ENCODE measurements at places on chromosomes 12 and 14.
A peak's percentile ranks its signal among the peaks of the same experiment; 100 is the strongest.

GRCh38 chr14:68511129-68512047, 281.5 kb downstream of the ZFP36L1 start:
- no peak for DNase-seq

DNA sequence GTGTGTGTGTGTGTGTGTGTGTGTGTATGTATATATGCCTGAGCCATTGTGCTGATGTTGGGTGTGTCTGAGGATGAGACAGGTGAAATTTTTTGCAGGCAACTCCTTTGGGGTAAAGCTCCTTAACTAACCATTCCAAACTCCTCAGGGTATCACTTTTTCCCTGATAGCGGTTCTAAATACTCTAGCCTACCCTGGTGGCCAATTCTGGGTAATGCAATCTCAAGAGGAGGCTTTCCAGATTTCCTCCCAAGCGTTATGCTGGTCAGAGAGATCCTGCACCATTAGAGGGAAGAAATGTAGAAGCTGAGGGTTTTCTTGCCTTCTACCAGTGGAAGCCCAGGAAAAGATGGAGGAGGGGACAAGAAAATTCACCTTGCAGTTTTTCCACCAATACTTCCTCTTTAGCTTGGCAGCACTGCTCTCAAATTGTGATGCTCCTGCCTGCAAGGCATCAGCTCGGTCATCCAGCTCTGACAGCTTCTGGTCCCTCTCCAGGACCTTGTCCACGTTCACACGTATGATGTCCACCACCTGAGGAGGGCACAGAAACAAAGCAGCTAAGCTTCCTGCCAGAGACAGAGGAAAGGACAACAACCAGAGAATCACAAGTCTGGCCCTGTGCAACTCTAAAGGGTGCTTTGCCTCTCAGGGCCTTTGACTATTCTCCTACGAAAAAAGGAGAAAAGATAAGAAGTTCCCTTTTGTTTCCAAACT, 4.9 kb downstream of the VAMP1 start:
- DNase-seq = no peak

GRCh38 chr12:124541322-124541721, 26.1 kb downstream of the NCOR2 start:
- DNase-seq = no peak

- no peak for DNase-seq
Measured at GRCh38 chr12:6970096-6970527, 352 bp downstream of the PHB2 start.

DNA sequence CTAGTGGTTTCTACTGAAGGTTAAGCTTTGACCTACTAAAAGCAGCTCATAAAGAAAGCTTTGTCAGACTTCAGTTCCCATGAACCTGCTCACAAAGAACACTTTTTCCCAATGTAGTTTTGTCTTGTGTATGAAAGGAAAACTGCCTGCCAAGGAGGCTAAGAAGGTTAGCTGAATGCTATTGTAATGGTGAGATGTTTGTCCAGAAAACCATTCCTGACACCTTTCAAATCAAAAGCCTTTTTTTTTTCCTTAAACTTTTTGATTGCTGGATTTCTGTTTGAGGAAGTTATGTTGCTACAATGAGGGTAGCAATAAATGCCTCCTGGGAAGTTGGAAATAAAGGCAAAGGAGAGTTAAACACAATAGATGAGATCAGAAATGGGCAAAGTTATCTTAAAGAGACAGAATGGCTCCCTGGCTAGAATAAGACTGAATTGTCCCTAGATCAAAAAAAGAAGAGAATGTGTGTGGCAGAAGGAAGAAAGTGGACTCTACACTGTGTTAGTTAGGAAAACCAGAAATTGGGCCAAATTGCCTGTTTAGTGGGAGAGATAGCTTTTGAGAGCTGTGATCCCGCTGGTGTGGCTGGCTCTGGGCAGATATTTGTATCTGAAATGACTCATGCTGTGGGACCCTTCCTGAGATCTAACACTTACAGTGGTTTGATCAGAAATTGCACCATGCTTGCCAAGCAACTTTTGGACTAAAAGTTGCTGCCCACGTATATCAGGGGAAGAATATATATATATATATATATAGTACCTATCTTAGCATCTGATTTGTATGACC, 27.5 kb downstream of the TECPR2 start:
- DNase-seq = no peak

DNA sequence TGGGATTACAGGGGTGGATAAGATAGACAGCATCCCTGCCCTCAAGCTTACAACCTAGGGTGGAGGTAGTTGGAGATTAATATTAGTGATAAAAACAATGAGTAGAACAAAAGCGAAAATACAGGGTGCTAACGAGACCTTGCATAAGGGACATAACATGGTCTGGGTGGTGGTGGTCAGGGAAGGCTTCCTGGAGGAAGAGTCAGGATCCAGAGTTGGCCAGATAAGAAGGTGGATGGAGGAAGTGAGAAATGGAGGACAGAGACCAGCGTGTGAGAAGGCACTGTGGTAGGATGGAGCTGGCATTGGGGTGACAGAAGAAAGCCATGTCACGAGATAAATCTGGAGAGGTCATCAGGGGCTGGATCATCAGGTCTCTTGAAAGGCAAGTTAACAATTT, 19.2 kb downstream of the NOS1 start:
- no peak for DNase-seq

GRCh38 chr12:42446761-42447160, 120.8 kb downstream of the PPHLN1 start:
- DNase-seq = no peak

- DNase-seq = no peak
Measured at GRCh38 chr12:12717586-12718380, 615 bp downstream of the CDKN1B start.

- no peak for DNase-seq
Measured at GRCh38 chr12:69828897-69829296, 3.9 kb downstream of the MYRFL start.

- no peak for DNase-seq
Measured at GRCh38 chr12:105275997-105276733, 40.2 kb upstream of the APPL2 start.

DNA sequence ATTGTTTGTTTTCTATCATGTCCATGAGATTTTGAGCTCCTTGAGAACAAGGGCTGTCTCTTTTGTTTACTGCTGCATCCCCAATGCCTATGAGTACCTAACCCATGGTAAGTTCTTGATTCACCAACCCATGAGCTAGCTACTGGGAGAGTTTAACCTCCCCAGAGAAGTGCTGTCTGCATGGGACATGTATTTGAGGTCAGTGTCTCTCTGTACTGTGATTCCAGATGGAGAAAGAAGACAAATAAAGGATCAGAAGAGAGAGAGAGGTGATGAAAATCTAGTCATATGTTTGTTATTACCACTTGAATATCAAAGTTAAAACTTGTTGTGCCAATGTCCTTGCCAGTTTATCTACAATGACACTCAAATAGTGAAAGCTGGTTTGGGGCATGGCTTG, 421.8 kb downstream of the BCAT1 start:
- DNase-seq = no peak

GRCh38 chr14:24693353-24693737, 59.4 kb upstream of the GZMB start:
- DNase-seq = no peak

DNA sequence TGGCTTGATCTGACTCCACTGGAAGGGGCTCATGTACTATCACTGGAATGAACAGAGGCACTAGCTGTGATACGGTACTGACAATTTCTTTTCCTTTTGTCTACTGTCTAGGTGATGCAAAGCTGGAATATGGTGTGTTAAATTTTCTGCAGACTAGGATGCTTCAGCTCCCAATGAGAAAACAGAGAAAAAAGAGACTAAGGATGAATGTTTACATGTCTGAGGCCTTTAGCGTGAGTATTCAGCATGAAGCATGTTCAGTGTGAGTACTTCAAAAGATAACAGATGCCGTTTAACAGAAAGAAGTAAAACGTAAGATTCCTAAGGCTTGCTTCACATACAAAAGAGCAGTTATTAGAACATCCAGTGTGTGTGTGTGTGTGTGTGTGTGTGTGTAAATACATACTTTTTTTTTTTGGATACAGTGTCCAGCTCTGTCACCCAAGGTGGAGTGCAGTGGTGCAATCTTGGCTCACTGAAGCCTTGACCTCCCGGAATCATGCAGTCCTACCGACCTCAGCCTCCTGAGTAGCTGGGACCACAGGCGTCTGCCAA, 92.3 kb upstream of the FERMT2 start:
- DNase-seq = no peak

- no peak for DNase-seq
Measured at GRCh38 chr12:91889910-91890309, 255.7 kb downstream of the BTG1 start.

DNA sequence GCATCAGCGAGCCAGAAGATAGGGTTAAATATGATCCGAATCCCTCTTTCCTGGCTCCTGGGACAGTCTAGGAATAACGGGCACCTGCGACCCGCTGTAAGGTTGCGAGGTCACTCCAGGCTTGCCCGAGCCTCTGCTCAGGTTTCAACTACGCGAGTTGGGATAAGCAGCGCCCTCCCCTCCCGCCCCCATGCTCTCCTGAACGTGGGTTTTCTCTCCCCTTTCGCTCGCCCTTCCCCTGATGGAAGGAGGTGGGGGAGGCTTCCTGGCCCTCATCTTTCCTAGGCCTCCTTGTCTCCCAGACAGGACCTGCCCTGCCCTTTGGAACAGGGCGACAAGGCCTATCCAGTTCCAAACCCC, 753 bp upstream of the ATP5MC2 start:
- peak; percentile 77 for DNase-seq

- no peak for DNase-seq
Measured at GRCh38 chr14:76917158-76917596, 91.0 kb downstream of the LRRC74A start.

DNA sequence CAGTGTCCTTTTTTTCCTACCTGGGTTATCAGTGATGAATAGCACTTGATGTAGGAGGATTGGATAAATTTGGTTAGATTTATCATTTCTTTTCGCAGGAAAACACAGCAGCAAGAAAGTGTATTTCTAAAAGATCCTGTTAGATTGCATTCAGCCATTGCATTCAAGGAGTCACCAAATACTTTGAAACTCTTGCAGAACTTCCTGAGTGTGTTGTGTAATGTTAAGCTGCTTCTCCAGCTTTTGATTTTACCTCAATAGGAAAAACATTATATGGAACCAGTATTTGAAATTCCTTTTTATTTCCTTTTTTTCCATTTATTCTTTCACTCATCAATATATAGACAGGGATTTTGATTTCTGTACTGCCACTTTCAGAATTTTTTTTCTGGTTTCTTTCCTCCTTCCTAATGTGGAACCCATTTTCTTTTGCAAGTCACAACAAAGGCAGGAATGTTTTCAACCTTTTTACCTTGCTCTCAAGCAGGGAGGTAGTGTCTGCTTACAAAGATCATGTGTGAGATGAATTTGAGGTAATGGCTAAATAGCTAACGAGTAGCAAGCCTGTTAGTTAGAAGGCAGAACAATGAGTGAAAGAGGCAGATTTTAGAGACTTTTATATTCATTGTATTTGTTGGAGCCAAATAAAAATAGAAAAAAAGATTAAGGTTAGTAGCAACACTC, 56.2 kb downstream of the PPHLN1 start:
- no peak for DNase-seq

DNA sequence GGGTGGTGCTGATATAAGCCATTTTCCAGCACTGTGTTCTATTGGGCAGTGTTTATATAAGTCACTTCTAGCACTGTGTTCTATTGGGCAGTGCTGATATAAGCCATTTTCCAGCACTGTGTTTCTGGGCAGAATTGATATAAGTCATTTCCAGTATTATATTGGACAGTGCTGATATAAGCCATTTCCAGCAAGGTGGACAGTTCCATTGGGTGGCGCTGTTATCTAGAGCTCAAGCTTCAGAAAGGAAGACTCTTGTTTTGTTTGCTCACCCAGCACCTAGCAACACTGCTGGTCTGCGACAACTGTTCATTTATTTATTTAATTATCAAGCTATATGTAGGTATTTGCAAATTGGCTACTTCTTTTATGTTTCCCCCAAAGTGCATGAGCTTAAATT, 690.3 kb downstream of the AACS start:
- no peak for DNase-seq

- DNase-seq = no peak
Measured at GRCh38 chr14:99803106-99803775, 10.0 kb downstream of the EML1 start.

DNA sequence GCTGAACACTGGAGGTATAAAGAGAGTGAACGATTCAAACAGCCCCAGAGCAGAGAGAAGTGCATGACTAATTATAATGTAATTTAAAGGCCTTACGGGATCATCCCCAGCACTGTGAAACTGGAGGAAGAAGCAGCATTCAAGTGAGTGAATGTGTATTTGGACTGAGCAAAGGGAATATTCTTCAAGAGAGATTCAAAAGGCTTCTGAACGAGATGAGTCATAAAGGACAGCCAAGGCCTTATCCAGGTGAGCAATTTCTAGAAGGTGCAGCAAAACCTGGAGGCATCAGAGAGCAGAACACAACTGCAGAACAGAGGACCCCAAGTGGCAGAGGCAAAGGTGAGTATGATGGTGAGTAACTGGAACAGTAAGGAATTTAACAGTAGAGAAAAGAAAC, 127.2 kb downstream of the BCAT1 start:
- no peak for DNase-seq

- DNase-seq = no peak
Measured at GRCh38 chr14:78581229-78581628, 411.1 kb downstream of the NRXN3 start.

GRCh38 chr12:70535896-70536374, 101.3 kb downstream of the PTPRB start:
- DNase-seq = no peak

DNA sequence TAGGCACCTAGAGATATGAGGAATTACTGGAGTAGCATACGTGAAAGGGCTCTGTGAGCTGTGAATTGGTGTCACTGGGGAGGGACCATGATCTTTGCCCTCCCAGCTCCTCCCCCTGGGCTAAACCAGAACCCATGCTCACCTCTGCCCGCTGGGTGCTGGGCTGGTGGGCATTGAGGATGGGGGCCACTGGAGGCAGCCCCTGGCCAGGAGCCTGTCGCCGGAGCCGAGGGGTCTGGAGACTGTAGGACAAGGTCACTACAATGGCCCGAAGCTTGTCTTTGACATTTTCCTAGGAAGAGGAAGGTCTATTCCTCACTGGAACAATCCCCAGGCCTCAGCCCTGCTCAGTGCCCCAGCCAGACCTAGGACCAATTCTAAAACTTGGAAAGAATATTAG, 11.6 kb downstream of the ITGA7 start:
- peak; percentile 33 for DNase-seq

GRCh38 chr14:24381363-24382063, 13.5 kb downstream of the NFATC4 start:
- DNase-seq = no peak

- DNase-seq = no peak
Measured at GRCh38 chr14:86652526-86652925, 1122.6 kb downstream of the FLRT2 start.

GRCh38 chr12:94603434-94604365, 46.7 kb downstream of the TMCC3 start:
- no peak for DNase-seq

- no peak for DNase-seq
Measured at GRCh38 chr12:80272387-80272915, 171.6 kb upstream of the PTPRQ start.
